Smooth muscle cell of the brain vasculature (primary cell): ENCODE measurements at places on chromosomes 7 and 10.

DNA sequence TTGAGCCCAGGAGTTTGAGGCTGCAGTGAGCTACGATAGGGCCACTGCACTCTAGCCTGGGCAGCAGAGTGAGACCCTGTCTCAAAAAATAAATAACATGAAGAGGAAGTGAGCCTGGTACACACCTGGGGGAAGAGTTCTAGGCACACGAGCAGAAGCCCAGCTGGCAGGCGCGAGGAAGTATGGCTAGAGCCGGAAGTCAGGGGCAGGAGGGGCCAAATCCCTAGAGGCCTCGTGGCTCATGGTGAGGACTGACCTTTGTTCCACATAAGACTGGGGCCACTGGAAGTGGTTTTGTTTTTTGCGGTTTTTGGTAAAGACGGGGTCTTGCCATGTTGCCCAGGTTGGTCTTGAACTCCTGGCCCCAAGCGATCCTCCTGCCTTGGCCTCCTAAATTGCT, 117.6 kb downstream of the HIP1 start:
- no peak for DNase-seq

DNA sequence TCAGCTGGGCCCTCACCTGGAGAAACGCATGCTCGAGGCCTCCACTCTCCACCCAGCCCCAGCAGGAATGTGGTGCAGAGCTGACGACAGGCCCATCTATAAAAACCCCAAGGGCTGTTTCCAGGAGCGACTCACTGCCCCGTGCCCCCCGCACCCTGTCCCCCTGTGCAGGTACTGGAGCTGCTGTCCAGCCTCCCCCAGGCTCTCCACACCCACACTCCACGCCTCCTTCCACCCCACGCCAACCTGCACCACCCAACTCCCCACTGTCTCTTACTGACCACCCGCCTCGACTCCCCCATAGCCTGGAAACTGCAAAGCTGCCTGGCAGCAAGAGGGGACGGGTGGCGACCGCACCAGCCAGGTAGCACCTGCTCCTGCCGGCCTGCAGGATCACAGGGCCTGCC, 43.3 kb downstream of the DIP2C start:
- DNase-seq, result no peak

DNA sequence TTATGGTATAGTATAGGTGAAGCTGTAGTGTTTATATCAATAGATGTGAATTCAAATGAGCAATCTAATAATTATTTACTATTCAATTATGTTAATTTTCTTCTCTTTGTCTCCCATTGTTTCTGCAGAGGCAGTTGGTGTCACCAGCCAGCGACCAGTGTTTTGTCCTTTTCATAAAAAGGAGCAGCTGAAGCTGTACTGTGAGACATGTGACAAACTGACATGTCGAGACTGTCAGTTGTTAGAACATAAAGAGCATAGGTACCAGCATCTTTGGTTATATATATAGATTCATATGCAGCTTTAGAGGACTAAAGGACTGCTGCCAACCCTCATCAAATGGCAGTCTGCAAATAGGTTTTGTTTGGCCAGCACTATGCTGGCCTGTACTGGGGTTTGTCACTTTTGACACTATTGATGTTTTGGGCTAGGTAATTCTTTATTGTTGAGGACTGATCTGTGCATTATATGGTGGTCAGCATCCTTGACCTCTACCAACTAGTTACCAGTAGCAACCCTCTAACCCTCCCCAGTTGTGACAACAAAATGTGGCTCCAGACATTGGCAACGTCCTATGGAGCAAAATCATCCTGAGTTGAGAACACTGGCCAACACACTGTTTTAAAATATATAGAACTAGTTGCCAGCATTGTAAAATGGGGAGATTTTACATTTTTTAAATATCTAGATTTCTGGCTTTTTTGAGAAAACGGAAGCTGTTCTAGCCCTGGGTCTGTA, 59.2 kb downstream of the TRIM24 start:
- no peak for DNase-seq

GRCh38 chr7:150337659-150338081, 3.8 kb downstream of the RARRES2 start:
- DNase-seq, result no peak

DNA sequence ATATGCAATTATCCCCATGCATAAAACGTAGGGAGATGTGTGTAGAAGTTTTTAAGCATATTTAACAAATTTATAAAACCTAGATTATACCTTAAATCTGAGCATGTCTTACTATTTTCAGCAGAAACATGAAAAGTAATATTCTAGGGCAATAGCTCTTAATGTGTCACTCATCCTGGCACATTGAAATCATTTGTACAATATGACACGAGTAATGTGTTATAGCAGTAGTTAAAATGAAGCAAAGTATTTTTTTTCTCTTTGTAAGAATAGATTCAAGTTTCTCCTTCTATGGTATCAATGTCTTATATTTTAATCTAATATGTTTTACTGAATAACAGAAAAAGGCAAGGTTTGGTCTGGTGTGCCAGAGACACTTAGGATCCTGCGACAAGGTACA, 274.9 kb upstream of the PLXDC2 start:
- DNase-seq, result no peak

GRCh38 chr10:132914732-132915131, 27.6 kb downstream of the CFAP46 start:
- no peak for DNase-seq
